ENCODE measurements at places on chromosomes 11 and 22.

GRCh38 chr11:37500425-37500824 lies 902.4 kb upstream of the RAG2 start:
- DNase-seq, result no peak

- no peak for DNase-seq
Observed at GRCh38 chr22:29377979-29378378, 10.4 kb downstream of the AP1B1 start.

GRCh38 chr11:25860677-25861450 lies 471.1 kb upstream of the ANO3 start:
- DNase-seq, result no peak

- DNase-seq, result no peak
Observed at GRCh38 chr11:114187173-114187572, 109.0 kb upstream of the NNMT start.

- no peak for DNase-seq
Observed at GRCh38 chr11:107217444-107217843, 199.2 kb upstream of the GUCY1A2 start.

- DNase-seq, result no peak
Observed at GRCh38 chr11:1438967-1439330, 47.6 kb downstream of the MOB2 start.

- no peak for DNase-seq
Observed at GRCh38 chr11:94662065-94662779, 95.1 kb downstream of the PIWIL4 start.

- DNase-seq, result no peak
Observed at GRCh38 chr11:92803391-92803790, 166.1 kb upstream of the MTNR1B start.

- DNase-seq, result no peak
Observed at GRCh38 chr11:31664129-31664528, 147.0 kb downstream of the PAX6 start.

DNA sequence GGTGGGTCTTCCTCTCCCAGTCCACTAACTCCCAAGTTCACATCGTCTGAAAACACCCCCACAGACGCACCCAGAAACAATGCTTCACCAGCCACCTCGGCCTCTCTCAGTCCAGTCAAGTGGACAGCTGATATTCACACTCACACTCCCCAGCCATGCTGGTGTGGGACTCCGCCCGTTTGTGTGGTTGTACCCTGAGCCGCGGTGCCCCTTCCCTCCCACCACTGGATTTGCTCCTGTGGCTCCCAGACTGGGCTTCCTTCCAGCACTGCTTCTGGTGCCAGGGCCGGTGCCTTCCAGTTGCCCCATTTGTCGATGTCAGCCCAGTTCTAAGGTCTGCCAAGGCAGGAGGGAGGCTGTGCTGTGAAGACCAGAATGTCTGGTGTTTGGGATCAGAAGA lies 37.9 kb upstream of the PLET1 start:
- DNase-seq, result no peak

DNA sequence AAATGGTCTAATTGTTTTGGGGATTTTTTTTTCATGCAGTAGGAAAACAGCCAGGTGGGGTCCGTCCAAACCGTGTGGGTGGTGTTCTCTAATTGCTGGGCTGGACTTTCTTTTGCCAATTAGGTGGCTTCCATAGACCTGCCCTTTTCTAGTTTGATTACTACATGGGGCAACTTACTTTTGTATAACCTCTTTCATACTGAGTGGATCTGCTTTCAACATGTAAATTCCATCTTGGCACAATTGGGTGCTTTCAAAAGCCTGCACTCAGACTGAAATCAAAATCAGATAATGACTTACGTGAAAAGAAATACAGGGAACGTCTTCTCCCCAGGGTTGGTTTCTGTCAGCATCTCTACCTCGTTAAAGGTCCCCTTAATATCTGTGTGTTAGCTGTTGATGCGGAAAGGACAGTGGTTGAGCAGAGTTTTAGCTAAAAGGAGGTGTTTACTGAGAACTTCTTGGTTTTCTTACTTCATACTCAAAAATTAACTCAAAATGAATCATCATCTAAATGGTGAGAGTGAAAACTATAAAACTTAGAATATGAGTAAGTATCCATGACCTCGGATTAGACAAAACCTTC lies 72.1 kb downstream of the BARX2 start:
- no peak for DNase-seq

DNA sequence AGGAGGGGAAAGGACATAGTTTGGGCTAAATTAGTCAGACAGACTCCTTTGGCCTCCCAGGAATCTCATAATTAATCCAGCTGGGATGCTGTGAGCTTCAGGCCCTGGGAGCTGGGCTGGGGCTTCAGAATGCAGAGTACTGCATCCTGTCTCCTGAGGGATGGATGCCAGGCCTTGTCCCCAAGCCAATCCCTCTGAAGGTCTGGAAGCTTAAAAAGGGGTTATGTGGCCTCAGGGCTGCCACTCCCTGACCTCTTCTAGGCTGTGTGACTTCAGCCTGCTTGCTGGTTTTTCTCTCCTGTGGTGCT lies 6.9 kb upstream of the LRRC32 start:
- DNase-seq, result no peak

- DNase-seq, result no peak
Observed at GRCh38 chr11:92376146-92376599, 151.6 kb downstream of the FAT3 start.
